ENCODE measurements at places on chromosomes 13 and 19.

DNA sequence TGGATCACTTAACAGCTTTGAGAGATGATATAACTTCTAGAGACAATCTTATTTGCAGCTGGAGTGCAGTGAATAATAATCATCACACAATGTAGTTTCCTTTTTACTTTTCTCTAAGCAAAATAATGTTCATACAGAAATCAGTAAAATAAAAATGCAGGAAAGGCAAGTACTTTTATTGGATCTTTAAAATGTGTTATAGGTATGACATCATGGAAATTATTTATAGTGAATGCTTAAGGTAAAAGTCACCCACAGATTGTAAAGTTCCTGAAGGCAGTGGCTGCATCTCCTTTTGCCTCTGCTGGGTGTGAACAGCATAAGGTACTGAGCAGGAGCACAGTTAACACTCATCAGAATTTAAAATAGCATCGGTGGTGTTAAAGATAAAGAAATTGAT, 17.3 kb upstream of the IL17D start:
- no peak for DNase-seq

DNA sequence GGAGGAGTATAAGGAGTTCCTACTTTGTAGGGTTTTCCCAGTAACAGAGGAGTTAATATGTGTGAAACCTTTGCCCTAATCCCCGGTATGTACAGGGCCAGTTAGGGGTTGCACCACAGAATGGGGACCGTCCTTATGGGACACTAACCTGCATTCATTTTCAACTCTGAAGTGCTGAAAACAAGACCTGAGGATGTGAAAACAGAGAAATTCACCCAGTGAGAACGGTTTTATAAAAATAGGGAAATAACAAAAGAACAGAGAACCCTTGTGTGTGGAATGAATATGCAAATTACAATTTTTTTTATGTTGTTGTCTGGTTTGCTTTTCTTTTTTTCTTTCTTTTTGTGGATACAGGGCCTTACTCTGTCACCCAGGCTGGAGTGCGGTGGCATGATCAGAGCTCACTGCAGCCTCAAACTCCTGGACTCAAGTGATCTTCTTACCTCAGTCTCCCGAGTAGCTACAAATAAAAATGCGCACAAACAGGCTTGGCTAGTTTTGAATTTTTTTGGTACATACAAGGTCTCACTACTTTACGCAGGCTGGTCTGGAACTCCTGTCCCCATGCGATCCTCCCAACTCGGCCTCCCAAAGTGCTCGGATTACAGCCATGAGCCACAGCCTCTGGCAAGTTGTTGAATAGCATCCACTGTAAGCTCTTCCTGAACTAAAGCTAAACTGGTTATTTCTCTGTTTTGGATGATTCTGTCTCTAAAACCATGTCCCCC, 10.6 kb downstream of the CLC start:
- no peak for DNase-seq

- no peak for DNase-seq
Measured at GRCh38 chr19:40235238-40236025, 8.9 kb upstream of the CCNP start.

DNA sequence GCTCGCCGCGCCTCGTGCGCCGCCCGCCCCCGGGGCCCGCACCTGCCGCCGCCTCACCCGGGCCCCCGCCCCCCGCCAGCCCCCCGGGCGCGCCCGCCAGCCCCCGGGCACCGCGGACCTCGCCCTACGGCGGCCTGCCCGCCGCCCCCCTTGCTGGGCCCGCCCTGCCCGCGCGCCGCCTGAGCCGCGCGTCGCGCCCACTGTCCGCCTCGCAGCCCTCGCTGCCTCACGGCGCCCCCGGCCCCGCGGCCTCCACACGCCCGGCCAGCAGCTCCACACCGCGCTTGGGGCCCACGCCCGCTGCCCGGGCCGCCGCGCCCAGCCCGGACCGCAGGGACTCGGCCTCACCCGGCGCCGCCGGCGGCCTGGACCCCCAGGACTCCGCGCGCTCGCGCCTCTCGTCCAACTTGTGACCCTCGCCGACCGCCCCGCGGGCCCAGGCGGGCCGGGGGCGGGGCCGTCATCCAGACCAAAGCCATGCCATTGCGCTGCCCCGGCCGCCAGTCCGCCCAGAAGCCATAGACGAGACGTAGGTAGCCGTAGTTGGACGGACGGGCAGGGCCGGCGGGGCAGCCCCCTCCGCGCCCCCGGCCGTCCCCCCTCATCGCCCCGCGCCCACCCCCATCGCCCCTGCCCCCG, 17.2 kb downstream of the POLRMT start:
- no peak for DNase-seq

GRCh38 chr13:95382916-95383315, 81.7 kb upstream of the ABCC4 start:
- DNase-seq: no peak

DNA sequence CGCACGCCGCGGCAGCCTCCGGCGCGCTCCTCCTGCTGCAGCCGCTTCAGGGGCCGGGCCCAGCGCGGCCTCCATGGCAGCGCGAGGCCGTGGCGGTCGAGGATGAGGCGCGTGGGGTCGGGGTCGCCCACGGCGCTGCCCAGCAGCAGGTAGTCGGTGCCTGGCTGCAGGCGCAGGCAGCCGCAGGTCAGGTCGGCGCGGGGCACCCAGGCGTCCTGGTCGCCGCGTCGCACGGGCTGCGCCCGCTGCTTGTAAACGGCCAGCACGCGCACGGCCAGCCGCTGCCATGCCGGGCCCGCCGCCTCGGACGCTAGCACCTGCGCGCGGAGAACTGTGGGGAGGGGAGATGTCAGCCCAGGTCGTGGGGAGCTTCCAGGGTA, 11.1 kb downstream of the NTN5 start:
- DNase-seq: no peak

DNA sequence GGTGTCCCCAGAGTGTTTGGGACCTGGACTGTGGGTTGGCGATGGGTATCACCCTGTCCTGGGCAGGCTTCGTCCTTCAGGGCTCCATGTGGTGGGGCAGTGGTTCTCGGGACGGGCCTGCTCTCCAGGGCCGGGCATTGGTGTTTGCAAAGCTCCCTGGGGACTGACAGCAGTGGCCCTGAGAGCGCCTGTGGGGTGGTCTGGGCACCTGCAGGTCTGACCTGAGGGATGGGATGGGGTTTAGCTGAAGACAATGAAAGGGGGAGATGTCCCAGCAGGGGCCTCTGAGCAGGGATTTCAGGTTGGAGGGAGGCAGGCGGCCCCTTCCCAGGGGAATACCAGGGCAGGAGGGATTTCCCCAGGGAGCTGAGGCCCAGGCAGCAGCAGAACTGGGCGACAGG, 68.3 kb upstream of the MCF2L start:
- DNase-seq: no peak

DNA sequence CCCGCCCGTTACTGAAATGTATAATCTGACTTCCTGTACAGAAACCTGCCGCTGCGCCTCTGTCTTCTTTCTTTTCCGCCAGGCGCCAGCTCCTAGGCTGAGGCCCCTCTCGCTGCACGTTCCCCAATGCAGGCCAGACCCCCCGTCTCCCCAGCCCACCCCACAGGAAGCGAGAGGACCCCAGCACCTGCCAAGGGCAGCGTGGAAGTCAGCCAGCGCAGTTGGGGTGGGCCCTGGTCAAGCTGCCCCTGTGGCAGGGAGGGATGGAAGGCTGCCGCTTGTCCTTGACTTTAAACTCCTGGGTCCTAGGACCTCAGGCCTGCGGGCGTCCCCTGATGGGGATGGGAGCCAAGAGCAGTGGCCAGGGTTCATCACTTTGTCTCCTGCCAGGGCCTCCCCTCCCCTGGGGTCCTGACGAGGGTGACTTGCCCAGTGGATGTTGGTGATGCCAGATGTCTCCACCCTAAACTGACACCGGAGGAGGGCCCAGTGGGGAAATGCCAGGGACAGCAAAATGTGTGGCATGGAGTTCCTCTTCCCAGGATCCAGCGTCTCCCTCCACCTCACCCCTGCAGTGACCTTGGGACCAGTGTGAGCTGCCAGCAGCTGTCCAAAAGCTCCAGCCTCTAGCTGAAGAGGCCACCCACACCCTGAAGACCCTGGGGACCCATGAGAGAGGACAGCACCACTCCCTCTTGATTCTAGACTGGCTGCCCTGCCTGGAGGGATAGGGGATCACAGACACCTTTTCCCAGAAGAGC, 8.5 kb upstream of the MARCHF2 start:
- DNase-seq: no peak

GRCh38 chr19:33470040-33470330, 51.6 kb downstream of the PEPD start:
- DNase-seq: no peak
